ENCODE measurements at places on chromosomes 5 and 9.

DNA sequence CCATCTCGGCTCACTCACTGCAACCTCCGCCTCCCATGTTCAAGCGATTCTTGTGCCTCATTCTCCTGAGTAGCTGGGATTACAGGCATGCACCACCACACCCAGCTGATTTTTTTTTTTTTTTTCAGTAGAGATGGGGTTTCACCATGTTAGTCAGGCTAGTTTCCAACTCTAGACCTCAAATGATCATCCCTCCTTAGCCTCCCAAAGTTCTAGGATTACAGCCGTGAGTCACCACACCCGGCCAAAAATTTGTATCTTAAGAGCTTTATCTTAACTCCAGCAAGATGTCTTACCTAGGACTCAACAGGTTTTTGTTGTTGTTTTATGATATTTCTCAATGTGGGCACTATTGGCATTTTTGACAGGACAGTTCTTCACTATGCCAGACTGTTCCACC lies 27.9 kb downstream of the LYRM7 start:
- no peak for DNase-seq

- no peak for DNase-seq
Observed at GRCh38 chr5:178683783-178684182, 46.7 kb downstream of the ZNF354A start.

- DNase-seq: no peak
Observed at GRCh38 chr5:80190960-80191359, 64.9 kb downstream of the SERINC5 start.

DNA sequence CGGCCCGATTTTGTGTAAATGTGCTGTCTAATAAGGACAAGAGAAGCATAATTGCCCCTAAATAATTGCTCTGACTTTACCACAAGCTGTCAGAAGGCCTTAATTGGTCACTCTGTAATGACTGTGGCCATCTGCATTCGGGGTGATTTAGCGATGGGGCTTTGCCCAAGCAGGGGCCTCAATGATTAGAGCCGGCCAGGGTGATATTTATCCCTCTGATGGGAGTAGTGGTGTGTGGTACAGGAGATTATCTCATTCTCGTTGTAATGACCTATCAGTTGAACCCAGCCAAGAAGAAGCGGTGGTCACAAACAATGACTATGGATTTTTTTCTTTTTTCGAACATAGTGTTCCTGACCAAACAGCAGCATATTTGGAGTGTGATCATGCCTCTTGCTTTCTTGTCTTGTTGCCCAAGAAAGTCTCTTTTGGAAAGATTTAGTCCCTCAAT lies 72.0 kb upstream of the SAP30L start:
- no peak for DNase-seq

GRCh38 chr5:122581629-122582028 lies 193.3 kb upstream of the SNX2 start:
- no peak for DNase-seq

DNA sequence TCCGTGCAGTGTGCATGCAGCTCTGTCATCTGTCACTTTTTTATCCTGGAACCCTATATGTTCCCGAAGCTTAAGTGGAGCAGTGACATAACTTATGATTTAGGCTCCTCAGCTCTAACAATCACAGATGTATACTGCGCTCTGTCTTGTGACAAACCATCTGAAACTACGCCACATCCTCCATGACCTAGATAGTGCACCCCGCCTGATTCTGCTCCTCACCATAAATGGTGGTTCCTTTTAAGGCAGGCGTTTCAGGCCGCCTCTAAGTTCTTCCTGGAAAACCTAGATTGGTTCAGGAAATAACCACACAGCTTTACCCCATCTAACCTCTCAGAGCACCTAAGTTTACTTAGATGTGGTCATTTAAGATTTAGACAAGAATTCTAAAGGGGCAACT lies 372.0 kb downstream of the CDH10 start:
- DNase-seq: no peak
